ENCODE measurements at places on chromosomes 2 and 18. TPM values are rescaled to one million over a fixed set of nuclear protein-coding genes. Genes with fewer than 3 reads are reported as not detected.

UGT1A4 gene
- total RNA-seq, result not detected

DNA sequence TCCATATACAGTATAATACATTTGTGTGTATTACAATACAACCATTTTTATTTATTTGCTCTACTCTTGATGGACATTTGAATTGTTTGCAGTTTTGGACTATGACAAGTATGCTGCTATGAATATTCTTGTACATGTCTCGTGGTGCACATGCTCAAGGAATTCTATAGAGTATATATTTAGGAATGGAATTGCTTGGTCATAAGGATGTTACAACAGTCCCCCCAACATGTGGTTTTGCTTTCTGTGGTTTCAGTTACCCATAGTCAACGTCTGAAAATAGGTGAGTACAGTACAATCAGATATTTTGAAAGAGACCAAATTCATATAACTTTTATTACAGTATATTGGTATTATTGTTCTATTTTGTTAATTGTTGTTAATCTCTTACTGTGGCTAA is 24.1 kb upstream of the PLEKHM3 start:
- DNase-seq, result no peak
- no peaks in the 10 kb centered on the region for H3K36me3 ChIP-seq
- no peak overlapping the region for H3K4me3 ChIP-seq
- H3K27me3 ChIP-seq, result no peaks in the 10 kb centered on the region
- no peaks in the 10 kb centered on the region for H3K4me1 ChIP-seq

DNA sequence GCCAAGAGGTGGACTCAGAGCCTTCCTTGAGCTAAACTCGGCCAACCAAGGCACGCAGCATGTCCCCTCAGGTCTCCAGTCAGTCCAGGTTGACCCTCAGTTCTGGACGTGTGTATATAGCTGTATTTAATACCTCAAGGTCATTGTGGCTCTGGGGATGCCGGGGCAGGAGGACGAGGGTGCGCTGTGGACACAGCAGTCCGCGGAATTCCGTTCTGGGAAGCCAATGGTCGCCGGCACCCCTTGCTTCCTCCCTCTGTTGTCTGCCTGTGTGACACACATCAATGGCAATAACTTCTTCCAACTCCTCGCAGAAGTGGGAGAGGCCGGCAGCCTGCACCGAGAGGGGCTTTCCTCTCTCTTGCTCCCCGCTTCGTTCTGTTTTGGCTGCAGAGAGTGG is 27.7 kb downstream of the LBH start:
- H3K27me3 ChIP-seq, result peaks cover 2% of the 10 kb centered on the region
- H3K4me1 ChIP-seq, result peaks cover 8% of the 10 kb centered on the region
- no peak for DNase-seq
- peaks cover 20% of the 10 kb centered on the region for H3K36me3 ChIP-seq
- H3K27ac ChIP-seq, result no peak overlapping the region

GRCh38 chr2:240472078-240472790 is 36.8 kb downstream of the GPC1 start:
- H3K27me3 ChIP-seq, result no peaks in the 10 kb centered on the region
- no peaks in the 10 kb centered on the region for H3K36me3 ChIP-seq
- no peak for DNase-seq
- no peak overlapping the region for H3K27ac ChIP-seq

DNA sequence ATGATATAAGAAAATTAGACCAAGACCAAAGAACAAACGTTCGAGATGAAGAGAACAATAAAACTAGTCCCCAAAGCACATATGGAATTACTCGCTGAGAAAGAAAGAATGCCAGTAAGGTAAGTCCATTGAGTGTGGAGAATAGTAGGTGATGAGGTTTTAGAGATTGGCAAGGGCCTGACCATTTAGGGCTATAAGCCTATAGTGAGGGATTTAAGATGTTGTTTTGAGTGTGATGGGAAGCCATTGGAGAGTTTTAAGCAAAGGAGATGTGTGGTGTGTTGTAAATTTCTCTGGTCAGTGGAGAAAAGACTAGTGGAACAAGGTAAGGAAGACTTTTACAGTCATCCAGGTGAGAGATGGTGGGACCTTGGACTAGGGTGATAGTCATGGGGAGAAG is 151.1 kb downstream of the MCFD2 start:
- no peak overlapping the region for H3K4me3 ChIP-seq
- H3K4me1 ChIP-seq, result no peaks in the 10 kb centered on the region
- no peak overlapping the region for H3K27ac ChIP-seq
- peaks cover 3% of the 10 kb centered on the region for H3K36me3 ChIP-seq
- DNase-seq, result no peak

DNA sequence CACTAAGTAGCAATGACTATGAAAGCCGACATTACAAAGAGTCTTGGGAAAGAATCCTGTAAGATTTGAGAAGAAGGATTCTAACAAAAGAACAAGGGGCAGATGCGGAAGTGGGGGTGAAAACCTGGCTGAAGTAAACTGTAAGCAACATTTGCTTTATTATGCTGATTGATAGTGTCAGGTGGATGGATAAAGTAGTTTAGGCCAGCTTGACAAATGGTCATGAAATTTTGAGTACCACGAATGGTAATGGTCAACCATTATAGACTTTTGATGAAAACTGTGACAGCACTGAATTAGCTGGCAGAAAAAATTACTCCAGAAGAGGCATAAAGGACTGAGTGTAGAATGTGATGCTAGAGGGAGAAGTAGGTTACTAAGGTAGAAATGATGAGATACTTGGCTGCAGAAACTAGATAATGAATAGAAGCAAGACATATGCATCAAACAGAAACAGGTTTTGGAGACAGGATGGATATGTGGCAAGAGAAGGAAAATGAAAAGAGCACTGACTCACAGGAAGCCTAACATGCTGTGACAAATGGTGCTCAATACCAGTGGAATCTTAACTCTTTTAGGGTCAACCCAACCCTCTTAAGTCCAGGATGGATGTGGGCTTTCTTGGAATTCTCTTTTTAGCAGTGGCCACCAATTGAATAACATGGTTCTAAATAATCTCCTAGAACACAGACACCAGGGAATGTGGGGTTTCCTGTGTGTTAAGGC is 6.8 kb downstream of the THUMPD2 start:
- peaks cover 8% of the 10 kb centered on the region for H3K36me3 ChIP-seq
- DNase-seq, result no peak
- peaks cover 6% of the 10 kb centered on the region for H3K4me1 ChIP-seq
- no peak overlapping the region for H3K4me3 ChIP-seq

DNA sequence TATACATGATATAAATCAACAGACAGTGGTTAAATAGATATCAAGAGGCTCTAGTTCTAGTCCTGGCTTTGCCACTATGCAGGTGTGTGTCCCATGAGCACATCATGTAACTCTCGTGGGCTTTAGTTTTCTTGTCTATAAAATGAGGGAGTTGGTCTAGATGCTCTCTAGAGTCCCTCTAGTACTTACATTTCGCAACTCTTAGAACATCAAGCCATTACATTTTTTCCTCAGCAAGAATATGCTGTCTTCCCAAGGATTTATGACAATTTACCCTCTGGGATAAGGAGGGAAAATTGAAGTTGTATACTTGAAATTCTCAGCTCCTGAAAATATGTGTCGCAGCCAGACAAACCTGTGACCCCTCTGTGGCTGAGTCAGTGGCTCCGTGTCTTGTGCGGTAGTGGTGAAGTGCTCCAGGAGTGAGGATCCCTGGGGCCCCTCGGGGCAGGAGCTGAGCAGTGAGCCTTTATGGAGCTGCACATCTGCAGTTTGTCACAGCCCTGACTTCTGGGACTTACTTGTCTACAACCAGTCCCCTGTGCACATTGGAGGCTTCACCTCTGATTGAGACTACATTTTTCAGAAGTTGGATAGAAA is 6.8 kb downstream of the PKP4 start:
- no peaks in the 10 kb centered on the region for H3K27me3 ChIP-seq
- H3K4me1 ChIP-seq, result no peaks in the 10 kb centered on the region
- DNase-seq, result no peak

ACMSD gene
- total RNA-seq, result not detected

DNA sequence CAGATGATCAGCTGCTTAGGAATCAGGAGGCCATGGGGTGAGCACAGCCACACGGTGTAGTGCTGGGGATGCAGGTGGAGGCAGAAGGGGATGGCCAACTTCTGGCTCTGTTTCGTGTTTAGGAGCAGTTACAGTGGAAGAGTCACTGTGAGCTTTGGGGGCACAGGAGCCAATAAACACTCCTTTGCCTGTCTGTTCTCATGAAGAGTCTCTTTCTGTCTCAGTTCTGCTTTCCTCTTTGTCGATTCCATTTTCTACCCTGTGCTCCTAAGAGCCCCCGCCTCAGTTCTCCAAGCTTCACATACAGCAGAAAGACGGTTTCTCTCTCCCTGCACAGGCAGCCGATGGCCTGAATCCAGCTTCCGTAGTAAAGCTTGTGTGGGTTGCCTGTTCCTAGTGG is 21.0 kb upstream of the RRM2 start:
- H3K4me1 ChIP-seq, result peaks cover 6% of the 10 kb centered on the region
- no peak overlapping the region for H3K4me3 ChIP-seq
- H3K27me3 ChIP-seq, result peaks cover 4% of the 10 kb centered on the region
- no peak for DNase-seq

ZNF385B gene
- 3.9 TPM for total RNA-seq

Data from muscle of leg (tissue), 16 donors.